ENCODE measurements at places on chromosomes 7 and 10.
A peak's percentile ranks its signal among the peaks of the same experiment; 100 is the strongest.

DNA sequence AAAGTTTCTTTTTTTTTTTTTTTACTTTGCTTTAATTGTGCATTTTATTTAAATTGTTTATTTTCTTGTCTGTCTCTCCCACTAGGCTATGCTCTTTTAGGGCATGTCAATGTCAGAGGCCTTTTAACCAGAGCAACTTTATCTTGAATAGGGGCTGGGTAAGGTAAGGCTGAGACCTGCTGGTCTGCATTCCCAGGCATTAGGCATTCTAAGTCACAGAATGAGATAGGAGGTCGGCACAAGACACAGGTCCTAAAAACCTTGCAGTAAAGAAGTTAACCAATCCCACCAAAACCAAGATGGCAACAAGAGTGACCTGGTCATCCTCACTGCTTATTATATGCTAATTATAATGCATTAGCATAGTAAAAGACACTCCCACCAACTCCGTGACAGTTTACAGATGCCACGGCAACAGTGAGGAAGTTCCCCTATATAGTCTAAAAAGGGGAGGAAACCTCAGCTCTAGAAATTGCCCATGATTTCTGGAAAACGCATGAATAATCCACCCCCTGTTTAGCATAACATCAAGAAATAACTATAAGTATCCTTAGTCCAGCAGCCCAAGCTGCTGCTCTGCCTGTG lies 47.0 kb upstream of the FRMD4A start:
- H3K36me3 ChIP-seq, result no peaks in the 10 kb centered on the region
- H3K4me3 ChIP-seq, result no peak overlapping the region
- DNase-seq, result no peak
- H3K4me1 ChIP-seq, result peaks cover 21% of the 10 kb centered on the region
- no peak overlapping the region for H3K27ac ChIP-seq

DNA sequence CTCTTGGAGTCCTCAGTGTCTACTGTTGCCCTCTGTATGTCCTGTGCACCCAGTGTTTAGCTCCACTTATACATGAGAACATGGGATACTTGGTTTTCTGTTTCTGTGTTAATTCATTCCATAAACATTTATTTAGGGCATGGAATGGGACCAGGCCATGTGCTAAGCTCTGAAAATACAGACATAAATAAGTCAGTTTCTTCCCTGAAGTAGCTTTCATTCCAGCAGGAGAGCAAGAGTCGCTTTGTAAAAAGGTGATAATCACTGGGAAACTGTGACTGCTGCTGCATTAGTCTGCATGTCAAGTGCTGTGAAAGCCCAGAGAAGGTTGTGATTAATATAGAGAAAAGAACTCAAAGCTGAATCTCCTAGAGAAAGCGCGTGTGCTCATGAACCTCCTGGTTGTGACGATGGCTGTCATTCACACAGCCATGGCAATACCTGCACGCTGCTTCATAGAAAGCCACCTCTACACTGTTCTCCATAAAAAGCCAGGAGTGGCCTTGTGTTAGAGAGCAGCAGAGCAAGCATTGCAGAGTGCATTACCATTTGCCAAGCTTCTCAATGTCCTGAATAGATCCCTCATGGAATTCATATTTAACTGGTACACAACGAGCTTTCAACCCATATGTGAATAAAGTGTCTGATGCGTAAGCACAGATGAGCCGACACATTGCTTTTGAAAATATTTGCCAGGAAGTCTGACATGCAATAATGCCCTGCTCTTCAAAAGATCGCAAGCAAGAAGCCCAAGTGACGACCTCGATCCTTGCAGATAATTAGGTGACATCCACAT lies 30.6 kb upstream of the PITRM1 start:
- no peaks in the 10 kb centered on the region for H3K36me3 ChIP-seq
- DNase-seq, result no peak
- no peak overlapping the region for H3K27ac ChIP-seq
- peaks cover 54% of the 10 kb centered on the region for H3K27me3 ChIP-seq
- H3K4me1 ChIP-seq, result peaks cover 4% of the 10 kb centered on the region
- no peak overlapping the region for H3K4me3 ChIP-seq

DNA sequence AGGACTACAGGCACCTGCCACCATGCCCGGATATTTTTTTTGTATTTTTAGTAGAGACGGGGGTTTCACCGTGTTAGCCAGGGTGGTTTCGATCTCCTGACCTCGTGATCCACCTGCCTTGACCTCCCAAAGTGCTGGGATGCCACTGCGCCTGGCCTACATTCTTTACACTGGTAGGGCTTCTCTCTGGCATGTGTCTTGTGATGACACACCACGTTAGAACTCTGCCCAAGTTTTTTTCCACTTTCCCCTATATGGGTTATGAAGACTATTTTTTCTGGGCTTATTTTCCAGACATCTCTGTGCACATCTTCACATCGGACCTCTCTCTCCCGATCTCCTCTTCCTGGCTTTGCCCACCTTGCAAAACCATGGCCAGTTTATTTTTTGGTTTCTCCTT lies 10.7 kb downstream of the FAM200A start:
- no peaks in the 10 kb centered on the region for H3K4me1 ChIP-seq
- peaks cover 13% of the 10 kb centered on the region for H3K36me3 ChIP-seq
- no peak for DNase-seq
- H3K27me3 ChIP-seq, result no peaks in the 10 kb centered on the region
- no peak overlapping the region for H3K27ac ChIP-seq

DNA sequence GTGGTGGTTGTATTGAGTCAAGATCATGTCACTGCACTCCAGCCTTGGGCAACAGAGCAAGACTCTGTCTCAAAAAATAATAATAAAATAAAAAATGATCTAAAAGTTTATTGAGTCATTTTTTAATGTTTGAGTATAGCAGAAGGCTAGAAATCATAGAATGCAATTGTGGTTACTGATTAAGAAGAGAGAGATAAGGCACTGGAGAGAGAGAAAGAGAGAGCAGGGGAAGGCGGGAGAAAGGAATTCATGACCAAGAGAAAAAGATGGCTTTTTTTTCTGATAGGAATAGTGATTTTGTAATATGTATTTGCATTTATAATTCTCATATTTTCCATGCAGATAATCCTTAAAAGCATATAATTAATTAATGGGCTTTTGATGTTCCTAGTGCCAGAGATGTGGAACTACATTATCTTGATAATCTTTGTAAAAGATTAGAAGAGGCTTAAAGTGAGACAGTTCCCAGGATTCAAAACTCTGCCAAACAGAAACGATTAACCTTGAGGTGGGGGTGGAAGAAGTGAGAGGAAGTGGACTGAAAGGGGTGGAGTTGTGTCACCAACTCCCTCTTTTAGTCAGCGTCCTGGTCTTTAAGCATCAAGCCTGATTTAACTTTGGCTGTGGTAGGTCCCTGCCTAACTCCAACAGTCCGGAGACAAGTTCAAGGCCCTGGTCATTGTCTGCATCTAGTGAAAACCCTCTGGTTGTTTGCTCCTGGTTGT lies 76.2 kb downstream of the CHN2 start:
- H3K36me3 ChIP-seq, result no peaks in the 10 kb centered on the region
- H3K4me1 ChIP-seq, result peaks cover 41% of the 10 kb centered on the region
- peak; percentile 55 for DNase-seq

DNA sequence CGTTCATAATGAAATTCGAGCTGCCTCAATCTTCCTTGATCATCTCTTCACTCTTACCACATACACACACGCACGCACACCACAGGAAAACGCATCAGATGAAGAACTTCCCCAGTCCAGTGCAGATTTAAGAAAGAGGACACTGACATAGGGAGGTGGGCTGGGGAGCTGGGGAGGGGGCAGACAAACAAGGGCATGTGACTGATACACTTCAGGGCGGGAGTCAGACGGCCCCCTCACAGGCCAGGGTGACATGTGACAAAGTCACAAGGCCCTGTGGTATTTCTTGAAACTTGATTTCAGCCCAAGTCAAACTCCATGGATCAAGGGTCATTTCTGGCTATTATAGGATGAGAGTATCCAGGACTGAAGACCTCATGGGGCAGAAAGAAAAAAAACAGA lies 82.6 kb downstream of the KCNMA1 start:
- no peak overlapping the region for H3K4me3 ChIP-seq
- H3K27ac ChIP-seq, result no peak overlapping the region

DNA sequence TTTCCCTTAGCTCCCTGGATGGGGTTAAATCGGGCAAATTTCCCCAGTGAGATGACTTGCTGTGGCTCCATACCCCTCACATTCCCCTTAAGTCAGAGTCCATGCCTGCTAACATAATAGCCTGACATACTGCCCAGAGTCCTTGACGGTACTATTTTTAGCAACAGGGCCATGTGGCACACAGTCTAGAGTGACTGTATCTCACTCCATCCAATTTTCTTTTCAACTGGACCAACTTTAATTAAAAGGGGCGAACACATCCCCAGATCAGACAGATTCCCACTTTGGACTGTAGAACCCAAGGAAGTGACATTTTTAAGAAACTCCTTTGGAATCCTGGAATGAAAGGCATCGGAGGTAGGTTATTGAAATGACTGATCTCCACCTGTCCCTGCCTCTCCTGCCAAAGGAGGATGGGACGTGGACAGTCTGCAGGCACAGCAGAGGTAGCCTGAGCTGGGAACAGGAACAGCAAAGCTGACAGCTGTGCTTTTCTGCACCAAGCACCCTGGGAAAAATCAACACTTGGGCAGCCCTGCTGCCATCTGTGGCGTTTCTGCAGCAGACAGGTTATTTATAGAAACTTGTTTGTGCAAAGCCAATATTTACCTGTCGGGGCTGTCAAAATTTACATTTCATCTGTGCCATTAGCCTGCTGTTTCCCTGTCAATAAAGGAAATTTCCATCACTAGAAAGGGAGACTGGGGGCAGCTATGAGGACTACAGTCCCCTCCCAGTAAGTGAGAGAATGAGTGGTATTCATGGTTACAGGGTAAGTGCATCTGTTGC lies 221.5 kb upstream of the AOAH start:
- H3K27ac ChIP-seq, result no peak overlapping the region
- H3K36me3 ChIP-seq, result peaks cover 92% of the 10 kb centered on the region
- DNase-seq, result no peak
- no peak overlapping the region for H3K4me3 ChIP-seq
- H3K4me1 ChIP-seq, result peaks cover 7% of the 10 kb centered on the region

- no peak for DNase-seq
- no peak overlapping the region for H3K27ac ChIP-seq
- no peaks in the 10 kb centered on the region for H3K36me3 ChIP-seq
- H3K4me3 ChIP-seq, result no peak overlapping the region
Observed at GRCh38 chr7:31783221-31783620, 96.2 kb downstream of the PPP1R17 start.

DNA sequence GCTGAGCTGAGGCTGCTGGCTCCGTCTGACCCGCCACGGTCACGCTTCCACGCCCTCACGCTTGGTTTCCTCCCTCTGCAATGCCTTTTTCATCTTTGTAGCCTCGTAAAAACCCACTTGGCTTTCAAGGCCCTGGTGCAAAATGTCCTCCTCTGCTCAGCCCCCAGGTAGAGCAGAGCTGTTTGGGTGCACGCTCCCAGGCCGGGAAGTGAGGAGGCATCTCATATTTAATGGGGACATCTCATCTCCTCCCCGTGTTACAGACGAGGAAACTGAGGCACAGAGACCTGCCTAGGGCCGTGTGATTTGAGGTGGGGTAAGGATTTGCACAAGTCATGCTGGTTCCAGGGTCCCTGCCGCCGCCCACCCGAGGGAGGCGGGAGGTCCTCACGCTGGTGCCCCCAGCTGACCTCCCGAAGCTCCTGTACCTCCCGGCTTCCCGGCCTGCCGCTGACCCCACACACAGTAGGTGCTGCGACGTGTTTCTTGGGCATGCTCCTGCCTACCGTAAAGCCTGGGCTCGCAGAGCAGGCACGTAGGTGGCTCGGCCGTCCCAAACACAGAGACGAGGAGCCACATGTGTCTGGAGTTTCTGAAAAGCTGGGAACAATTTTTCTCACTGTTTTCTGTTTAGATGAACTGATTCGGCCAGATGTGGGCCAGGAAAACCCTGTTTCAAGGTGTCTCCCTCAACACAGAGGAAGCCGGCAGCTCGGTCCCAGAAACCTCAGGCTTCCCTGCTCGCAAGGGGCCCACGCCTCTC lies 11.5 kb downstream of the FOXL3 start:
- H3K4me3 ChIP-seq, result no peak overlapping the region
- H3K27me3 ChIP-seq, result no peaks in the 10 kb centered on the region
- no peaks in the 10 kb centered on the region for H3K4me1 ChIP-seq
- no peak overlapping the region for H3K27ac ChIP-seq
- no peaks in the 10 kb centered on the region for H3K36me3 ChIP-seq

DNA sequence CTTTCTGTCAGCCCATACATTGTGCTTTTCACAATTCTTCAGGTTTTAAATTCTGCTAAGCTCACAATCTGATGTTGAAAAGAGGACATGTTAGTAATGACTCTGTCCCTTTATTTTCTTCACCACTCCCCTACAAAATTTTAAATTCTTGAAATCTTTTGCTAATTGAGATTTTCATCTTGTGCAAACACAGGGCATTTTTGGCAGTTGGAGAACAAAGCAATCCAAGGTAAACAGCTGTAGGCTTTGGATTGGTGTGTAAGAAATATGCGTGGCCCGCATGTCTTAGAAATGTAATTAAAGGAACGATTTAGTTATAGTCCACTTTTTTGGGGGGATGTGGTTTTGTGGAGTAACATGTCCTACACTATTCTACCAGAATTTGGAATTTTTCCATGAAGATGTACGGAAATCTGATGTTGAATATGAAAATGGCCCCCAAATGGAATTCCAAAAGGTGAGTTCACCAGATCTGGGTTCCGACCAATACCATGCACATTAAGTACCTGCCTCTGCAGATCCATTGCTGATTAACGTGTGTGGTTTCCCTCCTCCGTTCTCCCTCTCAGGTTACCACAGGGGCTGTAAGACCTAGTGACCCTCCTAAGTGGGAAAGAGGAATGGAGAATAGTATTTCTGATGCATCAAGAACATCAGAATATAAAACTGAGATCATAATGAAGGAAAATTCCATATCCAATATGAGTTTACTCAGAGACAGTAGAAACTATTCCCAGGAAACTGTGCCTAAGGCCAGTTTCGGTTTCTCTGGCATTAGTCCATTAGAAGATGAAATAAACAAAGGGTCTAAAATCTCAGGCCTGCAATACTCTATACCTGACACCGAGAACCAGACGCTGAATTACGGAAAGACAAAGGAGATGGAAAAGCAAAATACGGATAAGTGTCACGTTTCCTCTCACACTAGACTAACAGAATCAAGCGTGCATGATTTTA lies 181.1 kb downstream of the ARHGAP21 start:
- DNase-seq, result no peak
- peaks cover 2% of the 10 kb centered on the region for H3K27me3 ChIP-seq
- no peaks in the 10 kb centered on the region for H3K36me3 ChIP-seq
- H3K4me1 ChIP-seq, result no peaks in the 10 kb centered on the region

- DNase-seq, result no peak
- H3K36me3 ChIP-seq, result no peaks in the 10 kb centered on the region
- no peak overlapping the region for H3K27ac ChIP-seq
- no peaks in the 10 kb centered on the region for H3K4me1 ChIP-seq
Observed at GRCh38 chr10:101111547-101111946, 19.6 kb upstream of the TLX1 start.

DNA sequence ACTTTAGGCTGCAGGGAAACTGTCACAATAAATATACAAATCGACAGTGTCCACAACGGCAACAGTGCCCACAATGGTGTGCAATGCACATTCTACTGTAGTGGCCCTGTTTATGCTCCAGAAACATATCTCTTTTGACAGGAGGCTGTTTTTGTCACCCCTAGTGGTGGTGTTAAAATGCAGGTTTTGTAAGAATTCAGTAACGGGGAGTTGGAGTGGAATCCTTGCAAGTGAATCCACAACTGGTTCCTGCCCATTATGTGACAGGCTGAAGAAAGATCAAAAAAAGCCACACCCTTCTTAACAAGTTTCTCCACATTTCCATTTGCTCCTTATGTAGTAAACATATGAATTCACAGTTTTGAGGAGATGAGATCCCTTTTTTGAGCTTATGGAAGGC lies 58.5 kb downstream of the BEND7 start:
- no peaks in the 10 kb centered on the region for H3K27me3 ChIP-seq
- H3K36me3 ChIP-seq, result no peaks in the 10 kb centered on the region
- no peaks in the 10 kb centered on the region for H3K4me1 ChIP-seq
- no peak for DNase-seq
- no peak overlapping the region for H3K27ac ChIP-seq

Measured in activated CD8-positive, alpha-beta T cell treated with anti-CD3 and anti-CD28 coated beads for 36 hours (primary cell).